ENCODE measurements at places on chromosomes 2 and 18. TPM values are rescaled to one million over a fixed set of nuclear protein-coding genes. Genes with fewer than 3 reads are reported as not detected.

Gene PMAIP1
- 69.9 TPM for total RNA-seq

DNA sequence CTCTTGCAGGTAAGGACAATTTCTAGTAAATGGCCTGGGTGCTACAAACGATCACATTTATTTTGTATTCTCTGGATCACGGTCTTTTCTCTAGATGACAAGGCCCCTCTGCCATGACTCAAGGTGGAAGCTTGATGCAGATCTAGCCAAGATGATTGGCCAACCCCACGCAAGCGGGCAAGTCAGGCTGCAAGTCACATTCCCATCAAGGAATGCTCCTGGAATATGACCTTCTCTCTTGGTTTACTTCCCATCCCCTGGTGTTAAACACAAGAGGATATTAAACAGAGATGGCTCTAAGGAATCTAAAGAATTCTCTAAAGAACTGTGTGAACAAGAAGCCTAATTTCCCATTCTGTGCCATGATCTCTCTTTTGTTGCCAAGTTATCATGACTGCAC lies 97.3 kb upstream of the SERPINE2 start:
- no peak for DNase-seq
- H3K27ac ChIP-seq = no peak overlapping the region
- no peaks in the 10 kb centered on the region for H3K4me1 ChIP-seq
- H3K36me3 ChIP-seq = no peaks in the 10 kb centered on the region
- H3K27me3 ChIP-seq = peaks cover 7% of the 10 kb centered on the region
- H3K4me3 ChIP-seq = no peak overlapping the region

- DNase-seq = peak; percentile 50
- peak overlapping the region; percentile 55 for H3K4me3 ChIP-seq
- no peaks in the 10 kb centered on the region for H3K27me3 ChIP-seq
- H3K36me3 ChIP-seq = peaks cover 9% of the 10 kb centered on the region
- peak overlapping the region; percentile 97 for H3K27ac ChIP-seq
Measured at GRCh38 chr2:88845772-88846661, 154.5 kb downstream of the RPIA start.

DNA sequence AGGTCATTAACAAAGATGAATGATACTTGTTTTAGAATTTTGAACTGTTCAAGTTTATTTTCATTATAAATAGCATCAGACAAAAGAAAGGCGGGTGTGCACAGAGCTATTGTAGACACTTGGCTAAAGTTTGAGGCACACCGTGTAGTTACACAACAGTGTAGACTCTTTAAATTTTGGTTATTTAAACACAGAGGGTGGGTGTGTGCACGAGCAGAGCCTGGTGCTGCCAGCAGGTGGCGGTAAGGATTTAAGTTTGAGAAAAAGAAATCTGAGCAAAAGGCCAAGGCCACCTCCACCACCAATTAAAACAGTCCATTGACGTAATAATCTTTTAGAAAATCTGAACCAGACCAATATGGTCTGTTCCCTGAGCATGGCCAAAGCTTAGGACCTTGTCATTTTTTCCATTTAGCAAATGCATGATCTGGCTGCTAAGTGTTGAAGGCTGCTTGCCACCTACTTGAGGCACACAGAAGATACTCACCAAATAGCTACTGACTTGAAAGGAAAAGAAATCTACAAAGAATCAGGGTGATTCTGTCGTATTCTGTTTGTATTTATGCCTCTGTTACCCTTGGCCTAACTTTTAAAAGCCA lies 14.3 kb downstream of the COPS7B start:
- H3K27ac ChIP-seq = no peak overlapping the region
- H3K4me1 ChIP-seq = no peaks in the 10 kb centered on the region
- peaks cover 83% of the 10 kb centered on the region for H3K36me3 ChIP-seq
- H3K4me3 ChIP-seq = no peak overlapping the region
- no peak for DNase-seq
